Progenitor cell of endocrine pancreas (in vitro differentiated cells): ENCODE measurements at places on chromosomes 7 and 10.

GRCh38 chr10:91452063-91452462 lies 41.9 kb downstream of the HECTD2 start:
- no peak for DNase-seq

- DNase-seq = no peak
Measured at GRCh38 chr7:46459942-46460341, 538.9 kb upstream of the IGFBP3 start.

- no peak for DNase-seq
Measured at GRCh38 chr10:28179006-28179742, 123.7 kb downstream of the MPP7 start.

DNA sequence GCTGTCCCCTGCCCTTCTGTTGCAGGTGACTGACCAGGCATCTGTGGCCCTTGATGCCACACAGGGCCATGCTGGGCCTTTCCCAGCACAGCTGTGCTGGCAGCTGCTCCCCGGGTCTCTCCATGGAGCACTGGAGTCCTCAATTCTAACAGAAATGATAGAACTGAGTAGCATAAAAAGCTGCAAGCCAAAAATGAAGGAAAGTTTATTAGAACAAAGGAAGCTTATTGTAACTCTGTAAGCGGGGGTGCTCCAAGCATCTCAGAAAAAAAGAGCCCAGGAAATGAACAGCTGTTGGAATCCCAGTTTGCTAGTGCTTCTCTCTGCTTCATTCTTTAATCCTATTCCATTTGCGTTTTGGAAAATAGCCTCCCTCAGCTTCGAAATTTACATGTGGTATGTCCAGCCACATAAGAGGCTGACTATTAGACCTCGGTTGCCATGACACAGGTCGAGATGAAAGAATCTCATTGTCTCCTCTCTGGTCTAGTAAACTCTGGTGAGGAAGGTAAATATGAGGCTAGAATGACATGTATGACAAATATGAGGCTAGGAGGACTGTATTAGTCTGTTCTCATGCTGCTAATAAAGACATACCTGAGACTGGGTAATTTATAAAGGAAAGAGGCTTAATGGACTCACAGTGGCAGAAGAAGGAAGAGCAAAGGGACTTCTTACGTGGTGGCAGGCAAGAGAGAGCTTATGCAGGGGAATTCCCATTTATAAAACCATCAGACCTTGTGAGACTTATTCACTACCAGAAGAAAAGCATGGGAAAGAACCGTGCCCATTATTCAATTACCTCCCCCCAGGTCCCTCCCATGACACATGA lies 23.7 kb downstream of the EPDR1 start:
- no peak for DNase-seq

DNA sequence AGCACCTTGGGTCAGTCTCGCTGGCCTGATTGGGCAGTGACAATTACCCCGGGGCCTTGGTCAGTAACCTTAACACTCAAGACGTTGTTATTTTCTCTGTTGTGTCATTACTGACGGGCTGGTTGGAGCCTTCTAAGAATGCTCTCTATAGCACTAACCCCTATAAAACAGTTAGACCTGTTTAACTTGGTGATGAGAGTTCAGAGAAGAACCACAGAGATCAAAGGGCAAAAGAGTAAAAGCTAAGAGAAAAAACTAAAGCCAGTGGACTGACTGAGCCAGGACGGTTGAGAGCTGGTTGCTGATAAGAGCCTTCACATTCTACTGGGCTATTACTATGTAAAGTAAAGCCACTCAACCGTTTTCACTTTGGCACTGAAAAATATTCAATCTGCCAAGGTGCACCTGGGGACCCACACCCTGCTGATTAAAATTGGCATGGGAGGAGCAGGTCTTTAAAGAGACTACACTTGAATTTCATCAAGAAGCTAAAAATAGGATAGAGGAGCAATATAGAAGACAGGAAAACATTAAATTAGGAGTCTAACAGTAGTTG lies 13.6 kb upstream of the ITGB1 start:
- DNase-seq = no peak
